ENCODE measurements at places on chromosomes 2 and 18. TPM values are rescaled to one million over a fixed set of nuclear protein-coding genes. Genes with fewer than 3 reads are reported as not detected.

The GREB1 gene
- total RNA-seq = 1.5 TPM

The ANKRD23 gene
- total RNA-seq = 5.7 TPM

The C2orf80 gene
- total RNA-seq = not detected

The HDHD2 gene
- total RNA-seq = 32.2 TPM

The FAM237A gene
- total RNA-seq = not detected

The MFSD2B gene
- total RNA-seq = 0.25 TPM

The UGT1A3 gene
- not detected for total RNA-seq

The MGAT4A gene
- 57.6 TPM for total RNA-seq

The PCARE gene
- total RNA-seq = not detected

The ST8SIA5 gene
- total RNA-seq = not detected

The BIN1 gene
- total RNA-seq = 95.2 TPM

The REG3G gene
- not detected for total RNA-seq

The CDH2 gene
- 0.18 TPM for total RNA-seq

The MAP4K3 gene
- total RNA-seq = 6.5 TPM

The LYPD6 gene
- not detected for total RNA-seq

The NTSR2 gene
- total RNA-seq = not detected

The KLHL14 gene
- total RNA-seq = not detected

The SLC23A3 gene
- total RNA-seq = 1.1 TPM

The INHA gene
- total RNA-seq = not detected

The MTLN gene
- 80.2 TPM for total RNA-seq

The MRO gene
- total RNA-seq = not detected

The NMUR1 gene
- not detected for total RNA-seq

The RBKS gene
- total RNA-seq = 7.2 TPM

The SCYGR4 gene
- not detected for total RNA-seq

The C2orf15 gene
- total RNA-seq = 1.4 TPM

The ADAM17 gene
- total RNA-seq = 14.2 TPM
